Regular cardiac myocyte (primary cell): ENCODE measurements at places on chromosomes 2 and 18. TPM values are rescaled to one million over a fixed set of nuclear protein-coding genes. Genes with fewer than 3 reads are reported as not detected.

Gene SRBD1
- 20.1 and 25.9 TPM in 2 replicates for total RNA-seq

Gene MAP3K19
- total RNA-seq: not detected in 2 replicates

Gene MBD2
- 23.1 and 23.4 TPM in 2 replicates for total RNA-seq

Gene GREB1
- total RNA-seq: 0.96 and 3.9 TPM in 2 replicates

Gene ZNF892
- total RNA-seq: 4.0 and 4.8 TPM in 2 replicates

Gene STRN
- total RNA-seq: 14.1 and 14.4 TPM in 2 replicates

Gene TGFA
- 0.56 and 3.1 TPM in 2 replicates for total RNA-seq

Gene CCDC85A
- 0.28 and 5.4 TPM in 2 replicates for total RNA-seq

Gene SKOR2
- total RNA-seq: not detected in 2 replicates
